ENCODE measurements at places on chromosomes 1 and 21.
A peak's percentile ranks its signal among the peaks of the same experiment; 100 is the strongest.

DNA sequence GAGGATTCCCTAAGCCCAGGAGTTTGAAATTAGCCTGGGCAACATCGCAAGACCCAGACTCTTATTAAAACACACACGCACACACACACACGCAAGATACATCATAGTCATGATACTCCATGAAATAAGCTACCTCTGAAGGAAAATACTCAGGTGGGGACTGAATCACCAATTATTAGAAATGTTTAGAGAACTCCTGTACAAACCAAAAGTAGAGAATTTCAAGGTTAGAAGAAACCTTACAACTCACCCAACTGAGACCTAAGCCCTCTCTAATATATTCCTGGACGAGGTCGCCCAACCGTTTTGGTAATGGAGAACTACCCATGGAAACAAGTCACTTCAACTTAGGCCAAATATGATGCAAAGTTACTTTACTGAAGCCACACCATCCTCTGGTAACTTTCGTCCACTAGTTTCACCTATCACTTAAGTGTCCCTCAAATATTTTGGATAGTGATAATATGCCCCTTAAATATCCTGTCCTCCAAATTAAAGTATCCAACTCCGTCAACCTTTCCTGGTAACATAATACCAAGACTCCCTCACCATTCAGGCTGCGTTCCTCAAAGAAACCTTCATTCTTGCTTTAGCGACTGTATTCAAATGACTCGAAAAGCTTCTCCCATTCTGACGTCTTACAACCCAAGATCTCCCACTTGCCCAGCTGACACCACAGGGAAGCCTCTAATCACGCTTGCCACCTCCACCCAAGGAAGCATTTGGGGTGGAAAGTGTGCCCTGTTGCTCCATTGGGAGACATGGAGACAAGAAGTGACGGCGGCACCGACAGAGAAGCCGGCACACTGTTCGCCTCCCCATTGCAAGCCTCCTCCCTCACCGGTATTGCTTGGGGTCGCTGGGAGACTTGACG lies 856 bp downstream of the NRDC start:
- DNase-seq, result peak; percentile 74

DNA sequence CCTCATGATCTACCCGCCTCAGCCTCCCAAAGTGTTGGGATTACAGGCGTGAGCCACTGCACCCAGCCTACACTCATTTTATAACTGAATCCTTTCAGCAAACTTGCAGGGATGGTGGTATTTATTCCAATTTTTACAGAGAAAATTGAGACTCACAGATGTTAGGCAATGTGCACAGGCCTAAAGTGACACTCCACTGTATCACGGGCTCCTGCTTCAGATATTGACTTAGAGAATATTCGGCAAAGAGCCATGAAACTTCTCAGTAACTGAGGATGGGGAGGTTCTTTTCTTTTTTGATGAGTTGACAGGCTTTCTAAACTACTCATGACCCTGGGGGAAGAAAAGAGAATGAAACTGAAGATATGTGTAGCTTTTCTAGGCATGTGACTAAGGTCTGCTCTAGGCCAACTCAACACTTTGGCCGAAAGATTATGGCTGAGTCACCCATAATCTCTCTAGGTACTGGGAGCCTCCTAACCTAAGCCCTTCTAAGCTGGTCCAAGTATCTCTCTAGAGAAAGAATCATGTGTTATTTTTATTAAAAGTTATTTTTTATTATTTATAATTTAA lies 19.9 kb upstream of the PTCH2 start:
- DNase-seq, result peak; percentile 26

GRCh38 chr1:230923176-230923575 lies 54.9 kb upstream of the C1orf198 start:
- DNase-seq, result no peak

- no peak for DNase-seq
These were observed 24.3 kb downstream of the EBNA1BP2 start for GRCh38 chr1:43147625-43148327.

DNA sequence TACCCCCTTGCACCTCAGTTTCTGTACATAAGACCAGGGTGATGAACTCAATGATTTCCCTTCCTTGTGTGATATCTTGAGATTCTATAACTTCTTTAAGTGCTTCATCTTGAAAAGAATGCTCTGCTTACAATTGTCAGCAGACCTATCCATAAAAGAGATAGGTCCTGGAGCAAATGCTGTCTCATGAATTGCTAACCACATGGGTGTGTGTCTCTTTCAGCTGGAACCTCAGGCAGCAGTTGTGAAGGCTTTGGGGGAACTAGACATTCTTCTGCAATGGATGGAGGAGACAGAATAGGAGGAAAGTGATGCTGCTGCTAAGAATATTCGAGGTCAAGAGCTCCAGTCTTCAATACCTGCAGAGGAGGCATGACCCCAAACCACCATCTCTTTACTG lies 2.8 kb downstream of the IL20 start:
- no peak for DNase-seq

DNA sequence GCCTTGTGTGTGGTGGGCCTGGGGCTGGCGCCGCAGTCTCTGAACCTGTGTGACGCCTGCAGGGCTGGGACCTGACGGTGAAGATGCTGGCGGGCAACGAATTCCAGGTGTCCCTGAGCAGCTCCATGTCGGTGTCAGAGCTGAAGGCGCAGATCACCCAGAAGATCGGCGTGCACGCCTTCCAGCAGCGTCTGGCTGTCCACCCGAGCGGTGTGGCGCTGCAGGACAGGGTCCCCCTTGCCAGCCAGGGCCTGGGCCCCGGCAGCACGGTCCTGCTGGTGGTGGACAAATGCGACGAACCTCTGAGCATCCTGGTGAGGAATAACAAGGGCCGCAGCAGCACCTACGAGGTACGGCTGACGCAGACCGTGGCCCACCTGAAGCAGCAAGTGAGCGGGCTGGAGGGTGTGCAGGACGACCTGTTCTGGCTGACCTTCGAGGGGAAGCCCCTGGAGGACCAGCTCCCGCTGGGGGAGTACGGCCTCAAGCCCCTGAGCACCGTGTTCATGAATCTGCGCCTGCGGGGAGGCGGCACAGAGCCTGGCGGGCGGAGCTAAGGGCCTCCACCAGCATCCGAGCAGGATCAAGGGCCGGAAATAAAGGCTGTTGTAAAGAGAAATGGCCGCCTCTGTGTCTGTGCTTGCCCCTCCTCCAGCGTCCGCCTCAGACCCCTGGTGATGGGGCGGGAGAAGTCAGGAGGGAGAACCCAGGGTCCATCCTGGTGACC lies 788 bp downstream of the ISG15 start:
- no peak for DNase-seq

- DNase-seq, result no peak
These were observed 1632.3 kb downstream of the KCNT2 start for GRCh38 chr1:194975913-194976312.

GRCh38 chr21:35400233-35400939 lies 351.3 kb upstream of the RUNX1 start:
- DNase-seq, result peak; percentile 47

DNA sequence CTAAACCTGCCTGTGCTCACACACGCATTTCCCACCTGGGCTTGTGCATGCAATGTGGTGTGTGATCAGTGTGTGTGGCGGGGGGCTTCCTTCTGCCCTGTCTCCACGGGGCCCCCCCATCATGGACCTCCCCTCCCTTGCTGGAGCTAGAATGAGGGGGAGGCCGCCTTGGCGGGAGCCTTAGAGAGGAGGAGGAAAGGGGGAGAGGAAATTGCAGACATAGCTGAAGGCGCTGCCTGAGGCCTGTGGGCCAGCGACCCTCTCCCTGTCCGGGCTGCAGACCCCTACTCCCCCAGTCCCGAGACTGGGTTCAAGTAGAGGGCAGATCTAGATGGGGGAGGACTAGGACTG lies 883 bp upstream of the EVA1B start:
- no peak for DNase-seq

Data from inflammatory macrophage treated with lipopolysaccharide for 4 hours (primary cell).